Uterine smooth muscle cell (primary cell): ENCODE measurements at places on chromosomes 13 and 19. TPM values are rescaled to one million over a fixed set of nuclear protein-coding genes. Genes with fewer than 3 reads are reported as not detected.

Gene PRSS57
- total RNA-seq = not detected in 2 replicates

Gene LHB
- not detected in 2 replicates for total RNA-seq

Gene A1BG
- total RNA-seq = 10.4 and 16.0 TPM in 2 replicates

Gene TMEM161A
- total RNA-seq = 19.3 and 25.5 TPM in 2 replicates

Gene PSG11
- total RNA-seq = 0.11 TPM in 1 of 2 replicates, not detected in the other

Gene SMIM44
- not detected in 2 replicates for total RNA-seq

Gene SBNO2
- total RNA-seq = 36.5 and 47.6 TPM in 2 replicates

Gene KCTD12
- total RNA-seq = 5.0 and 11.2 TPM in 2 replicates

Gene TEX101
- not detected in 2 replicates for total RNA-seq

Gene B3GNT3
- not detected in 2 replicates for total RNA-seq

Gene RPS28
- 175 and 215 TPM in 2 replicates for total RNA-seq

Gene P2RY11
- 3.0 and 3.9 TPM in 2 replicates for total RNA-seq

Gene KLK13
- not detected in 2 replicates for total RNA-seq

Gene CEACAM6
- not detected in 2 replicates for total RNA-seq

Gene LRG1
- total RNA-seq = not detected in 2 replicates

Gene PROZ
- not detected in 2 replicates for total RNA-seq

Gene SIX5
- total RNA-seq = 7.0 and 13.6 TPM in 2 replicates

Gene PGLYRP1
- total RNA-seq = not detected in 2 replicates

Gene FGF22
- 0.11 TPM in 1 of 2 replicates, not detected in the other for total RNA-seq

Gene SNRPA
- total RNA-seq = 36.0 and 39.5 TPM in 2 replicates

Gene SIGLECL1
- total RNA-seq = not detected in 2 replicates

Gene CCDC8
- total RNA-seq = 30.4 and 37.2 TPM in 2 replicates

Gene ERICH6B
- not detected in 2 replicates for total RNA-seq

Gene BEST2
- total RNA-seq = 0.25 TPM in 1 of 2 replicates, not detected in the other

Gene PDX1
- total RNA-seq = not detected in 2 replicates

Gene HIPK4
- 0.33 TPM in 1 of 2 replicates, not detected in the other for total RNA-seq

Gene CYP4F12
- not detected in 2 replicates for total RNA-seq

Gene SUGP1
- total RNA-seq = 22.2 and 25.5 TPM in 2 replicates
